ENCODE measurements at places on chromosomes 7 and 10.

DNA sequence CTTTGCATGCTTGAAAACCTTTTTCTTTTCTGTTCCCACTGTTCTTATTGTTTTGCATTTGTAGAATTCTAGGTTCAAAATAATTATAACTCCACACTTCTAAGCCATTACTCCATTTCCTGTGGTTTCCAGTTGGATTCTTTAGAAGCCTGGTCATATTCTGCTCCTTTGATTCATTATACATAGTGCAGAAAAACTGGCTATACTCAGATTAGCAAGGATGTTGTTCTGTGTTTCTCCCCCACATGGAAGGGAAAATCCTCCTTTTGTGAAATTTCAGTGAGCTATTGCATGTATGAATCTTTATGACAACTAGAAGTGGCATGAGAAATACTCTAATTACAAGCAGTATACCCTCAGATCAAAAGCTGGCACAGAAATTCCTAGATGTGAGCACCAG is 79.5 kb downstream of the SLC13A1 start:
- no peak for DNase-seq

DNA sequence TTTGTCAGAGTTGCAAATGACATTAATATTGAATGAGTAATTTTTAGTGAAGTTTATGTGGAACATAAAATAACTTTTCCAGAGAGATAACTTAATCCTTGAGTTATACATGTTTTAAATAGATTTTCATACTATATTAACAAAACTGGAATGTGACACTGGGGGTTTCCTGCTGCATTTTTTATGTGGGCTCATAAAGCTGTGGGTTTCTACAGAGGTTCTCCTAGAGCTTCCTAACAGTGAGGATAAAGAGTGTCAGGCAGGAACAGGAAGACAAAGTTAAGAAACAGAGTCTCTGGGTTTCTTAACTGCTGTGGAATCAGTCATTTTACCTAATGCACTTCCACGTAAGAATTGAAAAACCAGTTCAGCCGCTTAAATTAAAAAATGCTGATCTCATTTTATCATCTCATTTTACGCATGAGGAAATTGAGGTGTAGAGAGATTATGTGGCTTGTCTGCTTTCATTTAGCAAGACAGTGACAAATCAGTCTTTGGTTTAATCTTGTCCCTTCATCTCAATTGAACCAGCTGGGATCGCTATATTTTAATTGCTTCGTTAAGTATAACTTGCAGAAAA is 5.0 kb downstream of the CD36 start:
- DNase-seq, result no peak

GRCh38 chr10:77776487-77776886 is 138.9 kb upstream of the KCNMA1 start:
- no peak for DNase-seq

GRCh38 chr10:110274647-110275046 is 30.1 kb downstream of the SMNDC1 start:
- DNase-seq, result no peak

- no peak for DNase-seq
Measured at GRCh38 chr10:108662975-108663374, 1260.3 kb downstream of the XPNPEP1 start.

- DNase-seq, result no peak
Measured at GRCh38 chr7:50985096-50985495, 202.4 kb upstream of the GRB10 start.

GRCh38 chr10:10605551-10606081 is 412.1 kb upstream of the CELF2 start:
- DNase-seq, result no peak

GRCh38 chr7:128739990-128740682 is 977 bp downstream of the CALU start:
- DNase-seq, result no peak

DNA sequence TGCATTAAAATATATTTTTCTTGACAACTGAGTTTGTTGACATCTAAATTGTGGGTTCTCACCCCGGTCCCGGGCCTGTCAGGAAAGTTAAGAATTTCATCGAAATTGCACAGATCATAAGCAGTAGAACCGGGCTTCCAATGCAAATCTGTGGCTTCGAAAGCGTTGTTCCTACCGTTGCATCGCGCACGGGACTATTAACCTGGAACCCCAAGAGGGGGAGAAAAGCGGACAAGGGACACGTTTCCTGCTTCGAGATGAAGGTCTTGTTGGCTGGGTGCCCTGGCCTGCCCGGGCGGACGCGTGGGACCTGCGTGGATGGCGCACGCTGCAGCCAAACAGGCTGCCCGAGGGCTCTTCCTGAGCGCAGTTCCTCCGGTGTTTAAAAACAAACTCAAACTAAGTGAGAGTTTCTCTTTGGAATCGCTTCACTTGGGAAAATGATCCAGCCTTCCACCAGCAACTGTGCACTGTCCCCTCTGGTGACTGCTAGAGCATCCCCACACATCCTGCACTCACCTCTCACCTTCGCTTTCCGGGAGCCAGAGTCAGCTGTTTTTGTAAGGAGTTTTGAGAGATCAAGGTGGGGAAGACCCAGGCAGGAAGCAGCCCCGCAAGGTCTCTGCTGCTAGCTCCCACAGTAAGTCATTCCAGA is 5.1 kb upstream of the TBX20 start:
- DNase-seq, result no peak

DNA sequence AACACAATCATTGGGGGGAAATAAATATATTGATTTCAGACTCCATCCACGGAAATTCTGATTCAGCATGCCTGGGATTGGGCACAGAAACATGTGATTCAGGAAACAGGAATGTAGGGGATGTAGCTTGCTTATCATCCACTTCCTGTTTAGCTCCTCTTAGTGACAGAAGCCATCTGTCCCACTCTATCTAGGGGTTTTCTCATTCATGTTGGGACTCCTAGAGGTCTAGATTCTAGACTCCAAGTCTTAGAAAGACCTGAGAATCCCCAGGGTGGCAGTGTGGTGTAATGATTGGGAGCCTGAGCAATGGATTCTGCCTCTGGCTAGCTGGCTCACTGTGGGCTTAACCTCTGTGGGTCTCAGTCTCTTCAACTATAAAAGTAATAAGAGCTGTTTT is 67.9 kb downstream of the CDK1 start:
- no peak for DNase-seq

DNA sequence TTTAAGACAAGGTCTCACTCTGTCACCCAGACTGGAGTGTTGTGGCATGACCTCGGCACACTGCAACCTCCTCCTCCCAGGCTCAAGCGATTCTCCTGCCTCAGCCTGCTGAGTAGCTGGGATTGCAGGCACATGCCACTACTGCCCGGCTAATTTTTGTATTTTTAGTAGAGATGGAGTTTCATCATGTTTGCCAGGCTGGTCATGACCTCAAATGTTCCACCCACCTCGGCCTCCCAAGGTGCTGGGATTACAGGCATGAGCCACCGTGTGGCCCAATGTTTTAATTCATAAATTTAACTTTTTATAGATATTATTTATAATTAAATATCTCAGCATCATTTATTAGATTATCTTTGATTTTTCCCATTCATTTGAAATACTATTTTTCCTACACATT is 658.0 kb upstream of the NRG3 start:
- DNase-seq, result no peak

GRCh38 chr10:58932577-58933314 is 243.7 kb upstream of the PHYHIPL start:
- no peak for DNase-seq

DNA sequence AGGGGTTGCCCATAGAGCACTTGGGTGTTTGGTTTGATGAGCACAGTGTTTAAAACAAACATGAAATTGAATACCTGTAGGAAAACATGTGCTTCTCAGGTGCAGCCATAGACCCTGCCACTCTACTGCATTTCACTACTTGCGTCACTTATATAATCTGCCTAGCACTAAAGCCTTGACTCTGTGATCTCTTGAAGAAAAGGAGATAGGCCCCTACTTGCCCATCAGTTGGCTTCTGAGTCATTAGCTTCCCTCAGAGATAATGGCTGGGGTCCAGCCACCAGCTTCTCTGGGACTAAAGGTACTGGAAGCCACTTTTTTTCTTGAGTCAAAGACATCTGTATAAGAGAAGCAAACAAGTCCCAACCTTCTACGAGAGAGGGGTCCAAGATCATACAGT is 45.9 kb upstream of the BTRC start:
- DNase-seq, result no peak

GRCh38 chr7:121623130-121623872 is 227.2 kb upstream of the FAM3C start:
- no peak for DNase-seq

DNA sequence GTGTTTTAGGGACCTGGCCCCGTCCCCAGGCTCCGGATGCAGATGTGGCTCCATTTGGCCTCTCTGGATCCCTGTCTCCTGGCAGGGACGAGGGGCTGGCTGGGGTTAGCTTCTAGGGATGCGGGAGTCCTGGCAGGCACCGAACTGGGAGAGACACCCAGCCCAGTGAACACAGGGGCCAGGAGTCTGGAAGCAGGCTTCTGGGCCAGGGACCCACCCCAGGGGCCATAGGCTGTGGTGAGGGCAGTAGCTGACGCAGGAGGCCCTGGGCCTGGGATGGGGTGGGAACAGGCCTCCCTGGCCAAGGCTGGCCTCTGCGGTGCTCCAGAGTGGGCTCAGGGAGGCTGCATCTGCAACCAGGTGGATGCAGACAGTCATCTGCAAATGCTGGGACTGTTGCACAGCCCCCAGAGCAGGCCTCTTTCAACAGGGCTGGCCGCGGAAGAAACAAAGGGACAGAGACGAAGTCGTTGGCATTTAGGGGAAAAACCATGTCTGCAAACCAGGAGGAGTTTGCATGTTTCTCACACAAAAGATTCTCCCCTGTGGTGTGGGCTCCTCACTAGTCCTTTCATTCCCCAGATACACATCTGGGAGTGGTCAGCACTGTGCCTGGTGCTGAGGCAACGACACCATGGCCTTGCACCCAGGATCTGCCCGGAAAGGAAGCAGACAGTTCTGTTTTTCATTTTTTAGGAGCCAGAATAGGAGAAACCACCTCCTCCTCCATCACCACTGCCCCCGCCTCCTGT is 36.4 kb upstream of the ZNF488 start:
- DNase-seq, result no peak

GRCh38 chr7:47537716-47538675 is 43.9 kb downstream of the TNS3 start:
- no peak for DNase-seq

- no peak for DNase-seq
Measured at GRCh38 chr10:99280472-99280871, 44.8 kb upstream of the HPSE2 start.

DNA sequence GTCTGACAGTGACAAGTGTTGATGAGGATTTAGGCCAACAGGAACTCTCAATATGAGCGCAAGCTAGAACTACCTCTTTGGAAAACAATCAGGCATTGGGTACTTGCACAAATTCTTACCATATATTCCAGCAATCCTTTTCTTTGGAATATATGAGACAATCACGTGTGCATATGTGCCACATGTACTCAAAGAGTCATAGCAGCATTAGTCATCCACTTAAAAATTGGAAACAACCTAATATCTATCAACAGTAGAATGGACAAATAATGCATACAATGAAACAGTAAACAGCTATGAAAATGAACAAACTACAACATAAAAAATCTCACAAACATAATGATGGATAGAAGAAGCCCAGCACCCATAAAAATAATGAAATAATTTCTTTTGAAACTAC is 179.7 kb downstream of the GLI3 start:
- DNase-seq, result no peak

- no peak for DNase-seq
Measured at GRCh38 chr10:111077785-111078504, 1.1 kb downstream of the ADRA2A start.

DNA sequence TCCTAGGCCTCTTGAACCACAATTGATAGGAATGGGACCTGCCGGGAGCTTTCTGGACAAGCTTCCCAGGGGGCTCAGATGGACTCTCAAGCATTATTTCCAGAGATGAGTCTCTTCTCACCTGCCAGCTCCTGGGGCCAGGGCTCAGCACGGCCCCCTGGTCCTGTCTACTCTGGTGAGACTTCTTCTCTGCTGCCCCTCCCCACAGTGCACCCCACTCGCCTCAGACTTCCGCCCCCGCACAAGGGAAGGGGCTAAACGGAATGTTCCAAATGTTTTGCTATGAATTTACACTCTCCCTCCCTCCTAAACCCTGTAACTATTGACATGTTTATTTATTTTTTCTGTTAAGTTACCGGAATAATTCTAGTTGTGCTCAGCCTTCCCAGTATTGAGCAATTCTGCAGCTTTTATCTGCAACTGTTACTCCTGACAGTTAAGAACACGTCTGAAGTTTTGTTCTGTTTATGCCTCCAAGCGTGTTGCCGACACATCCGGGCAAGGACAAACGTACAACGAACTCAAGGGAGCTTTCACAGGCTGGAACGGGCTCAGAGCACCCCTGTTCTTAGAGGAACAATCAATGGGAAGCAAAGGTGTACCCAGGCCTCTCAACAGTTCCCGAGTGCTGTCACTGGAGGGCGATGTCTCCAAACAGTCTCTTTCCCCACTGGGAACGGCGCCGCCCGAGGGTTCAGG is 55.2 kb downstream of the FHIP2A start:
- DNase-seq, result no peak

DNA sequence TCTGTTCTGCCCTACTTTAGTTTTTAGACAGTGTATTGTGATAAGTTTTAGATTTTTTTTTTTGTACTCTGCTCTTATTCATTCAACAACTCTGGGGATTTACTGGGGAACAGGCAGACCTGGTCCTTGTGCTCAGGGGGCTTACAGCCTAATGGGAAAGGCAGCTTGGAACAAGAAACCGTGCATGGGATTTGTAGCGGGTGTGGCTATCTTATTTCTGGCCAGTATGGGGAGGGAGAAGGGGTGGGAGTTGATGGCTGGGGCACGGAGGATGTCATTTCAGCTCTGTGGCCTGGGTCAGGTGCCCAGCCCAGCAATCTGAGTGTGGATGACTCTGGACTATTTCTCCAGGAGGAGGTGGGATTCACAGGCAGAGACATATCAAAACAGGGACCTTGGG is 47.0 kb downstream of the GRK5 start:
- no peak for DNase-seq

DNA sequence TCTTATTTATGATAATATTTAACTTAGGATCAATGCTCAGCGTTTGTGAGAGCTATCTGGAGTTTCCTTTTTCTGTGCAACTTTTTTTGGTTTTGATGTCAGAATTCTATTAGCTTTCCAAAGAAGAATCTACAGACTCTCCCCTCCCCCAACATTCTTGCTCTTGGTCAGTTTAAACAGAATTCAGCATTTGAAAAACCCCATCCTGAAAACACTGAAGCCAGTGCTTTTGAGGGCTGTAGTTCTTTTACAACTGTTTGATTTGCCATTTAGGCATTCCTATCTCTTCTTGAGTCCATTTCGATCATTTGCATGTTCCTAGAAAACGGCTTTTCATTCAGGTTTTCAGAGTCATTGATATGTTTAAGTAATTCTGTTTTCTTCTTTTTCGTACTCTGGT is 15.6 kb upstream of the CXCL12 start:
- no peak for DNase-seq

DNA sequence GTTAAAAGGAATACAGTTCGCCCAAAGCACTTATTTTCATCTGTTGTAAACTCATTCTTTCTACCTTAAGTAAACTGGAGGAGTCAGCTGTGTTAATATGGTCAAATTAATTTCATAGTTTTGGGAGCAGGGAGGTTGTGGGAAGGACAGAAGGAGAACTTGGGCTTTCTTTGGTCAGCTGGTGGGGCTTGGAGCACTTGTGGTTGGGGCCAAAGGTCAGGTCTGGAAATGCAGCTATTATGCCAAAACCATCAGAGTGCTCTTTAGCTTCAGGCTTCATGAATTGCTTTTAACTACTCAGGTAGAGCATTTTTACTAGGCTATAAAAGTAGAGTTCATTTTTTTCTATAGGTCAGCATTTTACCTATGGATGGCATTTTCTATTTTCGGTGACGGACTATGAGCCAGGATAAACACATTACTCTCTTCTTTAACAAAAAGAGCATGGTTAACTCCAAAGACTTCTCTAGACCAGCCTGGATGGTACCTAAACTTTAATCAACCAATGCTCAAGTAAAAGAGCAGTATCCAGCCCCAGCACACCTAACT is 30.0 kb downstream of the STEAP4 start:
- no peak for DNase-seq

Data from esophagus squamous epithelium (tissue), 5 donors.